ENCODE measurements at places on chromosomes 4 and X. TPM values are rescaled to one million over a fixed set of nuclear protein-coding genes. Genes with fewer than 3 reads are reported as not detected.

The FAM199X gene
- total RNA-seq = 14.9 TPM

The DGKK gene
- total RNA-seq = not detected

The ESX1 gene
- total RNA-seq = not detected

The OPRPN gene
- not detected for total RNA-seq

The NLGN4X gene
- total RNA-seq = 0.32 TPM

The MAGEA8 gene
- not detected for total RNA-seq

The SLC26A1 gene
- total RNA-seq = not detected

The PCDH11X gene
- total RNA-seq = under 0.01 TPM

The ZAR1 gene
- total RNA-seq = not detected

The APELA gene
- not detected for total RNA-seq

The SASH3 gene
- total RNA-seq = not detected

The VCX3B gene
- total RNA-seq = not detected

The ITM2A gene
- total RNA-seq = 0.32 TPM

The MAGEC2 gene
- total RNA-seq = not detected

The NDNF gene
- 5.1 TPM for total RNA-seq

The MAGEC3 gene
- total RNA-seq = not detected

The ADH1B gene
- total RNA-seq = 0.65 TPM

The PLK4 gene
- total RNA-seq = 10.9 TPM

The ZNF518B gene
- total RNA-seq = 40.2 TPM

The PPP2R3B gene
- total RNA-seq = 15.6 TPM

The GPR119 gene
- not detected for total RNA-seq

The KLF3 gene
- total RNA-seq = 20.6 TPM

The GABRA4 gene
- not detected for total RNA-seq

The NSG1 gene
- 0.80 TPM for total RNA-seq

The TCEAL6 gene
- total RNA-seq = not detected

The CYTL1 gene
- 2.2 TPM for total RNA-seq

The MEPE gene
- total RNA-seq = not detected

The GLUD2 gene
- 1.1 TPM for total RNA-seq

The RPS6KA6 gene
- 2.6 TPM for total RNA-seq

The CLIC2 gene
- total RNA-seq = 0.88 TPM

The RHOXF1 gene
- total RNA-seq = not detected

The OTUD5 gene
- 42.8 TPM for total RNA-seq

The WDR45 gene
- total RNA-seq = 58.1 TPM

The SUPT20HL2 gene
- not detected for total RNA-seq

The BEX3 gene
- total RNA-seq = 308 TPM
